ENCODE measurements at places on chromosomes 6 and 20.

DNA sequence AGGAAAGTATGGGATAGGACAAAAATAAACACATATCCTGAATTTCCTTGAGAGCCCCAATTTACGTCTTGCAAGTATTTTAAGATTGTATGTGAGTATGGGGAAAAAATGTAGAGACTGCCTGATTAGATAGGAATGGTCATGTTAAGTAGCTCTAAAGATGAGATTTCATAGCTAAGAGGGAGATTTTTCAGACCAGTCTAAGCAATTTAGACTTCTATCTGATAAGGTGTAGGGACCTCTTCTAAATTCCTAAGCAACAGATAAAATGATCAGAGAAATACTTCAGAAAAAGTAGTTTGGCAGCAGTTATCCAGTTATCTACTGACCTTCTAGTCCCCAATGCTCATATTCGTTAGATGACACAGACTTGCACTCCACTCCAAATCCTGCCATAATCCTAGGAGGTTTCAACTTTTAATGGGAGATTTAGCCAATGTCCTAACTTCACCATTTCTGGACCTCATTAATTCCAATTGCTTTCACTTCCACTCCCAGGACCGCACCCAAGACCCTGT lies 90.0 kb downstream of the FILIP1 start:
- DNase-seq, result no peak

GRCh38 chr20:1005452-1006027 lies 3.4 kb upstream of the RSPO4 start:
- DNase-seq, result no peak

- DNase-seq, result no peak
Observed at GRCh38 chr20:5177071-5177470, 50.3 kb downstream of the CDS2 start.

GRCh38 chr6:147559006-147559405 lies 50.5 kb downstream of the SAMD5 start:
- DNase-seq, result no peak

DNA sequence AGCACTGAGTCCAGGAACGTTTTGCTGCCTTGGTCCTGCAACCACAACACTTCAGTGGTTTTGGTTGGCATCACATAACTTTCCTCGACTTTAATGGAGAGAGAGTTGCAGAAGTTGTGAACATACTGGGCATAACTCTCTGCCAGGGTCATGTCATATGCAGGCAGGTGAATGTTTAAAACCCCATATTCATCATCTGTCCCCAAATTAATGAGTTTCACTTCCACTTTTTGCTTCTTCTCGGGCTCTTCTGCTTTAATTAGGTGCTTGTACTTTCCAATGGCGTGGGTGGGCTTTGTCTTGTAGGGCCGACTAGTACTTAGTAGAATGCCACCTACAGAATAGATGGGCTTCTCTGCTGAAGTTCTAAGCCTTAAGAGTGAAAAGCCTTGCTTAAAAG lies 45.2 kb upstream of the TFAP2A start:
- DNase-seq, result no peak

DNA sequence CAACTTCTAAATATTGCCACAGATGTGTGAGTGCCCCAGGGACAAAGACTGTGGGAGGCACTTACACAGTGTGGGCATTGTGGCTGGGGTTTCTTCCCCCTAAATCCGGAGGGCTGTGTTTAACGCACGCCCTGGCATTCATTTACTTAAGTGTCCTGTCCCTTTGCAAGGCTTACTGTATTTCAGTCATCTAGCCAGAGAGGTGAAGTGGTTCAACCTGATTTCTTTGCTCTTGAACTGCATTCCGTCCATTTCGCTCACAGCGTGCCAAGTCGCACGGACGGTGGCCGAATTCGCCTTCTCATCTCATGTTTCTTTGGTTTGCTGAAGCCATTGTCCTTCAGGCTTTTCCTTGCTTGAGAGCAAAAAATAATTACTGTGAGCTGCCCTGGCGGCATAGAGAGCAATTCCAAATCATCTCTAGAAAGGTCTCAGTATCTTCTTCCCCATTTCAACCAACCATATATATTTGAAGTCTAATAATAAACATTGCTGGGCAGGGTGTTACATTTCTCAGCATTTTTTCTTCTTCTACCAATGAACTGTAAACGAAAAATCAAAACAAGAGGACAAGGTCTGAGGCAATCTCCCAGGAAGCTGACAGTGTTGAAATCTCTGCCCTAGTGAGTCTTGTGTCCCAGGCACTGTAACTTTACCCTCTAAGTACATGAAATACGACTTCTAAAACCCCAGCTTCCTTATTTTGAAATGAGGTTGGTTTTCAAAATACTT lies 16.9 kb downstream of the SYTL3 start:
- no peak for DNase-seq

- no peak for DNase-seq
Observed at GRCh38 chr6:3915076-3915791, 66.1 kb downstream of the FAM50B start.

GRCh38 chr20:42639140-42639539 lies 550.6 kb downstream of the PTPRT start:
- no peak for DNase-seq

DNA sequence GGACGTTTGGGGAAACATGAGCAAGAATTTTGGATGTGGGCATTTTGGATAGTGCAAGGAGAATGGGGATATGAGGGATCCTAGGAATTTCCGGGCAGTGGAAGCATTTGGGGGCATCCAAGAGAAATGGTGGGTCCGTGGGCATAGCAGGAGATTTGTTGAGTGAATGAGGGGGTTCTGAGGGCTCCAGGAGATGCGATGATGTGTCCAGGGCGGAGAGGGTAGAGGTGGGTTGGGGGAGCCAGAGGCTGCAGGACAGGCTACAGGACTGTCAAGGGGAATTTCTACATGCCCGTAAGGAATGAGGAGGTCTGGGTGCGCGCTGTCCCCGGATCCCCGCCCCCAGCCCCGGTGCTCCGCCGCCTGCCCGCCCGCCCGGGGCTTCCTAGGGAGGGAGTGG lies 364 bp downstream of the FRS3 start:
- DNase-seq, result no peak

- peak; percentile 47 for DNase-seq
Observed at GRCh38 chr6:36639171-36639808, 39.2 kb upstream of the CDKN1A start.

GRCh38 chr20:57387945-57388371 lies 3.2 kb upstream of the RBM38 start:
- no peak for DNase-seq

GRCh38 chr20:1934721-1935573 lies 39.7 kb downstream of the SIRPA start:
- no peak for DNase-seq

DNA sequence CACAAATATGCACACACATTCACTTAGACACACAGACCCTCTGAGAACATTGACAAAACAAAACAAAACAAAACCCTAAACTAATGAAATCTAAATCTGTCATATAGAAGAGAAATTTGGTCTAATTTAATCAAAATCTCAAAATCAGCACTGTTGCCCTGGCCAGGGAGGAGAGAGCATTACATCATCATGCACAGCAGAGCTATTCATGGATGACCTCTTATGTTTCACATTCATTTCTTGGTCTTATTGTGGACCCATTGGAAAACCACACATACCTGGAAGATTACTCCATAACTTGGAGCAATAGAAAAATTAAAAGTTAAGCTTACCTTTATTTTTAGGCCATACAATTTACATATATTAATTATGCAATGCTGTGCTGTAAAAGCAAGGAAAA lies 1223.6 kb upstream of the GJE1 start:
- no peak for DNase-seq

GRCh38 chr6:56143796-56144195 lies 103.6 kb downstream of the COL21A1 start:
- DNase-seq, result no peak

- DNase-seq, result no peak
Observed at GRCh38 chr6:129356129-129356528, 353.8 kb downstream of the ARHGAP18 start.

DNA sequence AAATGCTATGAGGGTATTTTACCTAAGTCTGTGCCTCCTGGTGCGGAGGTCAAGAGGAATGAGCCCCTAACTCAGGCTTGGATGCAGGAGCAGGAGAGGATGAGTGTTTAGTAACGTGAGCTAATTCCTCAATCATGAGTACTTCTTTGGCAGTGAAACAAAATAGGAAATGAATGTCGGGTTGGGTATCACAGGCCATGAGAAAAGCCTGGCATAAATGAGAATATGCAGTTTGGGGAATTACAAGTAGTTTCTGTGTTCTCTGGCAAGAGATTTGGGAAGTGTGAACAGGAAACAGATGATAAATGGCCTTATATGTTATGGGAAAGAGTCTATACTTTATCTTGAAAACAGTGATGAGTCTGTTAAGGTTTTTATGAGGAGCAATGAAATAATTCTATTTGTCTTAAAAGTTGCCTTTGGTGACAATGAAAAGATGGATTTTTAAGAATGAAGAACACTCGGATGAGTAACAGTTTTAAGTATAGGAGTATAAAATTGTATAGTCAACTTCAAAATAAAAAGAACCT lies 59.0 kb upstream of the RNF146 start:
- DNase-seq, result no peak

GRCh38 chr20:35506872-35507638 lies 22.4 kb downstream of the C20orf173 start:
- no peak for DNase-seq

- no peak for DNase-seq
Observed at GRCh38 chr6:166343150-166343487, 774 bp upstream of the SFT2D1 start.

DNA sequence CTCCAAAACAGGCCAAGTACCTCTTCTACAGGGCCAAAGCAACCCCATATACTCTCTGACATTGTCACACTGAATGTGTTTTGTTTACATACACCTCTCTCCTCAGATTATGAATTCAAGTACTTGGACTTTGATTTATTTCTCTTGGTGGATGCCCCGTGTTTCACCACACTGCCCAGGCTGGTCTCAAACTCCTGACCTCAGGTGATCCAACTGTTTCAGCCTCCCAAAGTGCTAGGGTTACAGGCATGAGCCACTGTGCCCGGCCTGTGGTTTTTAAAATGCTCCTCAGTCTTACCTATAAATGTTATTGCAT lies 16.1 kb downstream of the CSNK2A1 start:
- DNase-seq, result no peak

GRCh38 chr6:168619560-168620314 lies 178.8 kb downstream of the SMOC2 start:
- peak; percentile 13 for DNase-seq

DNA sequence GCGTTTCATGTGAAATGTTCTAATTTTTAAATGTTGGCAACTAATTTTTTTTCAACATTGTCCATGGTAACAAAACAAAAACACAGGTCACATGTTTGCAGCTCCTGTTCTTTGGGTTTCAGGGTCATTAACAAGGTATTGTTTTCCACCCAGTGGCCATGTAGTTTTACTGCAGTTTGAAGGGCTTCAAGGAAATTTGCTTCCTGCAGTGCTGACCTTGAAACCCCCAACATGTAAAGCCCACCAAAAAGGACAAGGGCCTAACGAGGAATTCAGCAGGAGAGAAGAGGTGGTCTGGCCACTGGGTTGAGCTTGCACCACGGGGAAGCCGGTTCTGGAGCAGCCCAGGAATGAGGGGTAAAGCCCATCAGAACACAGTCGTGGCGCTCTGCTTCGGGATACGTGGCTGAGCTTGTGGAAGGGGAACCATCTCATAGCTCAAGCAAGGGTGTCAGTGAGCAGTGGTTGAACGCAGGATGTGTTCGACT lies 13.9 kb upstream of the KLHL31 start:
- DNase-seq, result no peak

DNA sequence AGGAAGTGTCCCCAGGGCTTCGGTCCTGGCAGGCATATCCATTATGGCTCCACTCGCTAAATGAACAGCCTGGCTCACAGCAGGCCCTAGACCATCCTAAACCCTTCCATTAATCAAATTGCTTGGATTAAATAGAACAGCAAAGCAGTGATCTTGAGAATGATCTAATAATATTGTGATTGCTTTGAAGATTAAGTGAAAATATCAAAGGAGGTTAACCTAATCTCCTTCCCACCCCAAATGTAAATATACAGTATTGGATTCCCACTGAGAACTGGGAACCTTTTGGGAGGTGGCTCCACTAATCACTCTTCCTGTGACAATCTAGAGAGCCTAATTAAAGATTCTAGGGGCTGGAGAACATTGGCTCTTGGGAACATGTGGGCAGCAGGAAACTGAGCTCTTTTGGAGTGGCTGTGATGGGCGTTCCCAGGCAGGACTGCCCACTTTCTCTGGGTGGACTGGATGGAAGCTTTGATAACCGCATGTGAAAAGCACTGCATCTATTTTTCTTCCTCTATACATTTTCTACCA lies 68.3 kb upstream of the FRMD1 start:
- no peak for DNase-seq

GRCh38 chr20:36574366-36575135 lies 1.2 kb downstream of the TGIF2 start:
- peak; percentile 52 for DNase-seq

DNA sequence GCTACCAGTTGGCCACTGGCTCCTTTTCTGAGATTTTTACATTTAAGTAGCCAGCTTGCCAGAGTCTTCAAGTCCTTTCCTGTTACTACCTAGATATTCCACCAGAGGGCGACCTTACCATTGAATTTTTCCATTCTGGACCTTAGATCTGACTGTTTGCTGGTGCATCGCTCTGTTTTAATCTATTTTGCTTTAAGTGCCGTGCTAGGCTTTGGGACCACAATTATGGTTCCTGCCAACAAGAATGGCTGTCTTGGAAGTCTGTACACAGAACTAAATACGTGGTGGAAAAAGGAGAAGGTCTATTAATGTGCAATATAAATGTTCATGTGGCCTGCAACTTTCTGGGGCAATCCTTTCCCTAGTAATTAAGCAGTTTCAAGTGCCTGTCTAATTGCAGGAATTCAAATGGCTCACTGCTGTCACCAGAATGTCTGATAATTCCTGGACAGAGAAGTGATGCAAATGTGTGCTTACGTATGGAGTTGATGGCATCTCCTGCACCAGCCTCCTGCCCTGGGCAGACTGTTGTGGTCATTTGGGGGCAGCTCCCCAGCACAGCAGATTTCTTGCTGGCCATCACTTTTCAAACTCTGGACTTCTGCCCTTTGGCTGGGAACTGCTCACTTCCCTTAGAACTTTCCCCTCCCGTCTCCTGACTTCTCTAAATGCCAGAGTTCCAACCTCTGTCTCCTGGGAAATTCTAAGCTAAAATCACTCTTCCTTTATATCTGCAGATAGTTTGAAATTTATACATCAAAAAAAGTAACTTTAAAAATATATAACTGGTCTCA lies 5.6 kb upstream of the HLA-DOA start:
- DNase-seq, result no peak

DNA sequence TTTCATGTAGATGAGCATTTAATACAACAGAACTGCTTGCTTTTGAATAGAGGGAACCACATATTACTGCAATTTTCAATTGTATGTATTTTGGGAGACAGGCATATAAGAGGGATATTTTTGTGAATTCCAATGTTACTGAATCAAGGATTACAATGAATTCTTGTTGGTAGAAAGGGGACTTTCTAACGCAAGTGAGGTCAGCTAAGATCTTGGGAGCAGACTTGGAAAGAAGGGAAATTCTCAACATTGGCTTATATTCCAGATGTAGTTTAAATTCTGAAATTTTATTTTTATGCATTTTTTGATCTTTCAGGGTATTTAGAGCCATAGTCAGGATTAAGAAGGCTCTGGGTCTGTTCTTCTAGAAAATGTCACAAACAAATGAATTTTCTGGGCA lies 43.3 kb upstream of the CTAGE9 start:
- no peak for DNase-seq

All from CD8-positive, alpha-beta T cell (primary cell).